ENCODE measurements at places on chromosomes 2 and 18. TPM values are rescaled to one million over a fixed set of nuclear protein-coding genes. Genes with fewer than 3 reads are reported as not detected.
A peak's percentile ranks its signal among the peaks of the same experiment; 100 is the strongest.

DNA sequence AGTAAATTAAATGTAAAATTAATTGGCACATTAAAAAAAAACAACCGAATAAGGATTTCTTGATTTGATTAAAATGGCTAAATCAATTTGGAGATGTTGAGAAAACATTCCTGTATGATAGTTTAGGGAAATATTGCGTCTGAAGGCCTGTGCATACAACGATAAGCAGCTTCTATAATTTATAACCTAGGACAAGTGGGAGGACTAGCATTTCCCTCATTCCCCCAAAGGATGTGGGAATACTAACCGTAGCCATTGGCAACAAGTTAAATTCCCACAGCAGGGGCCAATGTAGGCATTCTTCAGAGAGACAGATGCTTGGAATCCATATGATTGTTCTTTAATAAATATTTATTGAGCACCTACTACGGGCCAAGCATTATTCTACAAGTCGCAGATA, 134.5 kb downstream of the NYAP2 start:
- no peaks in the 10 kb centered on the region for H3K36me3 ChIP-seq
- DNase-seq, result no peak
- H3K4me3 ChIP-seq, result no peak overlapping the region
- no peak overlapping the region for H3K27ac ChIP-seq

The ZNF532 gene
- 53.7 TPM for total RNA-seq

The DSG3 gene
- total RNA-seq, result not detected

DNA sequence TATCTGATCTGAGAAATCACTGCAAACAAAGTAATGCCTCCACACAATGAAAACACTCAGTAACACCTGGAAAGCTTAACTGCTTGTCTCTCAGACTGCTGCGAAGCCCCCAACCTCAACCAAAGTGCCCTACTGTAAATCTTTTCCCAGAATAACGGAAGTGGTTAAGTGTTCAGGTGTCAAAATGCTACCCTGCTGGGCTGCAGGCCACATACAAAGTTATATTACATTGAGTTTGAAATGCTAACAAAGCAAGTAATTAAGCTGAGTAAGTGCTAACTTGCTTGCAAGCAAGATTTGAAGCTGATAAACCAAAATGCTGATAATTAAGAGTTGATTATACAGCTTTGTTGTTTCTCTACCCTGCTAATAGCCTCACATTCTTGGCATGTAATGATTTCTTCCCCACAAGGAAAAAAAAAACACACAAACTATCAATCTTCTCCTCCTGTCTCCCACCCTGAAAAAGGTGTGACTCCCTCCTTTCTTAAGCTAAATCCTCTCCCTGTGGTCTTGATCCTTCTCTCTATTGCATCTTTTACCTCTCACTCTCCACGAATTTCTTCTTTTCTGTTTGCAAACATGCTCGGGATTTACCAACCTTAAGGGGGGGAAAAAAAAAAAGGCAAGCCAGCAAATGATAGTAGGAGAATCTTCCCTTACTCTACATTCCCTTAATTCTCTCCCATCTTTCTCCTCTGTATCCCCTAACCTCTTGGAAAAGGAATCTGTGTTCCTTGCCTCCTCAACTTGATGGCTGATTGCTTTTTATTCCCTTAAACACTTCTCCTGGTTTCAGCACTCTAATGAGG, 266.8 kb upstream of the SIX3 start:
- no peaks in the 10 kb centered on the region for H3K27me3 ChIP-seq
- DNase-seq, result no peak
- H3K27ac ChIP-seq, result no peak overlapping the region
- no peaks in the 10 kb centered on the region for H3K36me3 ChIP-seq

DNA sequence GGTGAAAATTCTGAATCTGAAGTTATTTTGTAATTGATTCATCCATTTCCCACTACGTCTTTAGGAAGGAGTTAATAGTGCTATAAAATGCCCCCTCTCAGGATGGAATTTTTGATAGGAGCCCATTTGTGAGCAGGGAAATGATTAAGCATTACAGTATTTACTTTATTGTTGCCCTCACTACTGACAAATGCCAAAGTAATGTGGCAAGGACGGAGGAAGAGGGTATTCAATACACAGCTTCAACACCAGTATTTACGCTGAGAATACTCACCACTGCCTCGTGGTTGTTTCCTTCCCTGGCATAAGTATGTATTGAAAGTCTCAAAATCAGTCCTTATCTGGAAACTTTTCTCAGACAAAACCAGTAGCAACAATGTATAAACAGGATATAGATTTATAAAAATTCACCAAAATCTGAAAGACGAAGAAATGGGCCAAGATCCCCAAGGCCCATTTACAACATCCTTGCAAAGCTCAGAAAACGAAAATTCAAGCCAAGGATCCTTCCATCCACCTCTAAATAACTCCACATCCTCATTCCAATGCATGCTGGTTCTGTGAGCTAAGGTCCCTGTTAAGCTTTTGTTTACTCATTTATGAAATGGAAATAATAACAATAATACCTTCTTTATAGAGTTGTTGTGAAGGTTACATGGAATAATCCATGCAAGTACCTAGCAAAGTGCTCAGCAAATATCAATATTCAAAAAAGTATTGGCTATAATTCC, 29.3 kb downstream of the FEZ2 start:
- H3K4me3 ChIP-seq, result no peak overlapping the region
- peaks cover 61% of the 10 kb centered on the region for H3K4me1 ChIP-seq
- no peaks in the 10 kb centered on the region for H3K36me3 ChIP-seq
- DNase-seq, result no peak
- no peak overlapping the region for H3K27ac ChIP-seq

DNA sequence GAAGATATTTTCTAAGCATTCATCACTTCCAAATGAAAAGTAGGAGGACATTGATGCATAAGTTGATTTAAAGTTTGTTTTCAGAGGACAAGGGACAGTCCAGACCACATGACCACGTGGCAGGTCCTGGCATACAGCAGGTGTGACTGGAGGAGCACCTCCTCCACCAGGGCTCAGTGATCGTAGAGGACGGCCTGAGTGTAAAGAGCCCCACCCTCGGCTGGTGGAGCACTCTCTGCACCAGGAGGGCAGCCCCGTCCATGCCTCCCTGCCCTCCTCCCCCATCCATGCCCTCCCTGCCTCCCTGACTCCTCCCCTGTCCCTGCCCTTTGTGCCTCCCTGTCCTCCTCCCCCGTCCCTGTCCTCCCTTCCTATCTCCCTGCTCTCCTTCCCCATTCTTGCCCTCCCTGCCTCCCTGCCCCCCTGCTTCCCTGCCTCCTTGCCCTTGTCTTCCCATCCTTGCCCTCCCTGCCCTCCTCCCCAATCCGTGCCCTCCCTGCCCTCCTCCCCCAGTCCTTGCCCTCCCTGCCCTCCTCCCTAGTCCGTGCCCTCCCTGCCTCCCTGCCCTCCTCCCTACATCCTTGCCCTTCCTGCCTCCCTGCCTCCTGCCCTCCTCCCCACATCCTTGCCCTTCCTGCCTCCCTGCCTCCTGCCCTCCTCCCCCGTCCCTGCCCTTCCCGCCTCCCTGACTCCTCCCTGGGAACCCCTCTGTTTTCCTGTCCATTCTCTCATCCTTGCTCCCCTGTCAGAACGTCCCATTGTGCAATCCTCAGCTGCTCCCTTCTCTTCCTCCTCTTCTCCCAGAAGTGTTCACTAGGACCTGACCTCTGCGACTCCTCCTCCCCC, 47.9 kb downstream of the ANKMY1 start:
- H3K27me3 ChIP-seq, result no peaks in the 10 kb centered on the region
- peaks cover 5% of the 10 kb centered on the region for H3K4me1 ChIP-seq
- H3K27ac ChIP-seq, result no peak overlapping the region
- peaks cover 37% of the 10 kb centered on the region for H3K36me3 ChIP-seq

DNA sequence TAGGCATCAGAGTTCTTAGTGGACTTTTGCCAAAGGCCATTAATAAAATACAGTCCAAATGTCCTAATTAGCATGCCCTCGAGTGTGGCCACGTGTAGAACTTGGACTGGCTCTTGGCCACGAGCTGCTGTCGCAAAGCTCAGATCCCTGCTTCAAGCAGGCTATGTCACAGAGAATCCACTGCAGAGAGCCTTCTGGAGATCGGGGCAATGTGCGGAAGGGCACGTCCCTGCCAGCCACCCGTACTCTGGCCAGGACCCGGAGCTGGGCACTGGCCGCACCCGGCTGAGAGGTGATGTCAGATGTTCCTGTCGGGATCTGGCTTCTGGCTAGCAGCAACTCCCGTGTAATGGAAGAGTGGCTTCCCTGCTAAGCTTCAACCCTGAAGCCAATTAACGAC, 432.7 kb upstream of the ID2 start:
- H3K27ac ChIP-seq, result no peak overlapping the region
- H3K4me3 ChIP-seq, result no peak overlapping the region
- no peaks in the 10 kb centered on the region for H3K36me3 ChIP-seq

The GCG gene
- not detected for total RNA-seq

- no peak for DNase-seq
- no peak overlapping the region for H3K4me3 ChIP-seq
- no peaks in the 10 kb centered on the region for H3K36me3 ChIP-seq
- no peaks in the 10 kb centered on the region for H3K4me1 ChIP-seq
Observed at GRCh38 chr18:74389991-74390390, 67.1 kb downstream of the DIPK1C start.

GRCh38 chr2:240915526-240916341, 9.6 kb downstream of the CROCC2 start:
- H3K36me3 ChIP-seq, result no peaks in the 10 kb centered on the region
- peaks cover 57% of the 10 kb centered on the region for H3K27me3 ChIP-seq
- H3K27ac ChIP-seq, result no peak overlapping the region
- H3K4me3 ChIP-seq, result no peak overlapping the region
- H3K4me1 ChIP-seq, result peaks cover 18% of the 10 kb centered on the region

DNA sequence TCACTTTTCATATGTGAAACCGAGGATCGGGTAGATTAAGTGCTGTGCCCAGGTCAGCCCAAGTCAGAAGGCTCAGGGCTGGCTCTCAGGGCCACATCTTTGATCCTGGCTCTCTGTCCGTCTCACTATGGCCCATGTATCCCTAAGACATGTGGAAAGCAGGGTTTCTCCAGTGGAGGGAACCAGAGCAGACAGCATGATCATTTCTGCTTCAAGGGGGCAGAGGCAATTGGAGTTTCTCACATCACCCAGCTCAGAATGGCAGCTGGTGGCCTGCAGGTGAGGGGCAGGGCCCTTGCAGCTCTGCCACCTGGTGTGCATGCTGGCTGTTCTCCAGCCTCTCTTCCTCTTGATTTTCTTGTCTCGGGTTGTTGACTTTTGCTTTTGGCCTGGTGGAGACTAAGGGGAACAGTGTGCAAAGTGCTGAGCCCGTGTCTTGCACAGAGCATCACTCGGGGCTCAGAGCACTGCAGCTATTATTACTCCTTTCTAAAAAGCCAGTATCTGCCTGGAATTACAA, 27.0 kb downstream of the LDLRAD4 start:
- no peak for DNase-seq
- H3K27ac ChIP-seq, result no peak overlapping the region
- H3K4me1 ChIP-seq, result no peaks in the 10 kb centered on the region

The FIGLA gene
- total RNA-seq, result not detected

The SPEG gene
- total RNA-seq, result 7.4 TPM

- H3K4me3 ChIP-seq, result no peak overlapping the region
- no peak overlapping the region for H3K27ac ChIP-seq
- H3K36me3 ChIP-seq, result no peaks in the 10 kb centered on the region
- no peaks in the 10 kb centered on the region for H3K4me1 ChIP-seq
Observed at GRCh38 chr18:25144820-25145219, 207.1 kb downstream of the ZNF521 start.

DNA sequence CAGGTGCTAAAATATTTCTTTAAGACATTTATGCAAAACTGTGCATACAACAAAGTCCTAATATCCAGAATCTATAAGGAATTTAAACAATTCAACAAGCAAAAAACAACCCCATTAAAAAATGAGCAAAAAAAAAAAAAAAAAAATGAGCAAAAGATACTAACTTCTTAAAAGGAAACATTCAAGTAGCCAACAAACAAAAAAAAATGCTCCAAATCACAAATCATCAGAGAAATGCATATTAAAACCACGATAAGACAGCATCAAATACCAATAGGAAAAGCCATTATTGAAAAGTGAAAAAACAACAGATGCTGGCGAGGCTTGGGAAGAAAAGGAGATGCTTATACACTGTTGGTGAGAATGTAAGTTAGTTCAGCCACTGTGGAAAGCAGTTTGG, 34.9 kb downstream of the B4GALT6 start:
- H3K36me3 ChIP-seq, result no peaks in the 10 kb centered on the region
- H3K27me3 ChIP-seq, result no peaks in the 10 kb centered on the region
- no peak for DNase-seq
- H3K27ac ChIP-seq, result no peak overlapping the region
- no peak overlapping the region for H3K4me3 ChIP-seq

- H3K36me3 ChIP-seq, result no peaks in the 10 kb centered on the region
- H3K27me3 ChIP-seq, result no peaks in the 10 kb centered on the region
- peaks cover 27% of the 10 kb centered on the region for H3K4me1 ChIP-seq
- no peak for DNase-seq
- peak overlapping the region; percentile 62 for H3K27ac ChIP-seq
- no peak overlapping the region for H3K4me3 ChIP-seq
Observed at GRCh38 chr2:216791303-216791702, 68.6 kb downstream of the TNP1 start.

DNA sequence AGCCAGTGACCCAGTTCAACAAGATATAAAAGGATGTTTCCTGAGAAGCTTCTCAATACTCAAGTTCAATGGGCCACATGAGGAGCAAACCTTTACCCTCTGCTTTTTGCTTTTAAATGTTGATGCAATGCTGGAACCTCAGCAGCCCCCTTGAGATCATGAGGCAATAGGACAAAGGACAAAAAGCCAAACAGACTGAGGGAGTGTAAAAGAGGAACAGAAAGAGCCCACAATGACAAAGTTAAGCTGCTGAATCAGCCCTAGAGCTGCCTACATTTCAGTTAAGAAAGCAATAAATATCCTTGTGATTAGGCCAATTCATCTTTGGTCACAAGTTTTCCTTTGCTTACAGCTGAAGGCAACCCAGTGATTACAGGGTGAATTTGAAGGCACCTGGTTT, 76.9 kb downstream of the MRO start:
- no peak overlapping the region for H3K4me3 ChIP-seq
- no peak overlapping the region for H3K27ac ChIP-seq
- no peaks in the 10 kb centered on the region for H3K36me3 ChIP-seq
- DNase-seq, result no peak
- no peaks in the 10 kb centered on the region for H3K4me1 ChIP-seq

- H3K27me3 ChIP-seq, result no peaks in the 10 kb centered on the region
- no peak overlapping the region for H3K4me3 ChIP-seq
- DNase-seq, result no peak
- no peaks in the 10 kb centered on the region for H3K36me3 ChIP-seq
- H3K4me1 ChIP-seq, result no peaks in the 10 kb centered on the region
Observed at GRCh38 chr18:23712445-23712844, 23.2 kb downstream of the LAMA3 start.
